ENCODE measurements at places on chromosomes 2 and 18. TPM values are rescaled to one million over a fixed set of nuclear protein-coding genes. Genes with fewer than 3 reads are reported as not detected.

HNMT gene
- total RNA-seq: 2.5 TPM

RSAD2 gene
- total RNA-seq: 1.6 TPM

SLC30A3 gene
- not detected for total RNA-seq

MC2R gene
- not detected for total RNA-seq

SCN7A gene
- total RNA-seq: 0.48 TPM

BUB1 gene
- 15.9 TPM for total RNA-seq

IL18R1 gene
- 1.1 TPM for total RNA-seq

TM4SF20 gene
- total RNA-seq: not detected

IL1B gene
- total RNA-seq: 4.1 TPM

RBM43 gene
- 3.1 TPM for total RNA-seq

OR6B2 gene
- not detected for total RNA-seq

TMEM178A gene
- total RNA-seq: 0.40 TPM

GRCh38 chr2:224576088-224576715 lies 9.0 kb downstream of the CUL3 start:
- ATAC-seq: no peak

DNA sequence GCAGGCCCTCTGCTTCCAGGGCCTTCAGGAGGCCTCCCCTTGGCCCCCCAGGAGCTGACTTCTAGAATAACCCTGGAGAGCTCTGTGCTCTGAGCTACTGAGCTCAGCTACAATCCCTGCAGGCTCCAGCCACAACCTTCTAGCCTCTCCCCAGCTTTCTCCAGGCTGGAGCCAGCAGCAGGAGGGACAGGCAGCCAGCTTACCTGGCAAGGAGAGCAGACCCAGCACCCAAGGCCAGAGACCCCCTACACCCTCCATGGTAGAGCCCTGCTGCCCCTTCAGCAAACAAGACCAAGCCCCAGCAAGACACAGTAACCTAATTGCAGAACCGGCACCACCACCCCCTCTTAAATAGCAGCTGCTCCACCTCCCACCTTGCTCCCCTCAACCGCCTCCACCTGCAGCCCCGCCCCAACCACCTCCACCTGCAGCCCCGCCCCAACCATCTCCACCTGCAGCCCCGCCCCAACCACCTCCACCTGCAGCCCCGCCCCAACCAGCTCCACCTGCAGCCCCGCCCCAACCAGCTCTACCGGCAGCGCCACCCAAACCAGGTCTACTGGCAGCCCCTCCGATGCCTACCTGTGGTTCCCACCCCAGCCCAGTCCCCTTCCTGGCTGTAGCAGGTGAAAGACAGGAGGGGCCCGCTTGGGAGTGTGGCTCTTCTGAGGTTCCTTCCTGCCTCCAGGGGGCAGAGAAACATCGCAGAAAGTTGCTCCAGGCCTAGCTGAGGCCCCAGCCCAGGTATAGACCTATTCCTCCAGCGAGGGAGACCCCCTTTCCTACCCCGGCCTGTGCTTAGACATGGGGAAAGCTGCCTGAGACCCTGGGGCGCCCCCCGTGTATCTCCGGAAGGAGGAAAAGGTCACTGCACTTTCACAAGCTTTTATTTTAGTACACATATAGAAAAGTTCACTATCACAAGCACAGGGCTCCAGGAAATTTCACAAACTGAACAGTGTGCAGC lies at the start of gene ASTL:
TSS of gene ASTL (minus strand) at position 324 of the 967 bp plus-strand sequence. CDS start at position 258, 66 bp downstream.
- peak; percentile 92 for ATAC-seq

- no peak for ATAC-seq
These were observed 10.9 kb downstream of the NBEAL1 start for GRCh38 chr2:203025592-203025991.

GRCh38 chr2:225041851-225042799 lies at the start of gene DOCK10:
Gene DOCK10 (minus strand): TSS chr2:225042468. CDS start chr2:225042374, 94 bp downstream.
- ATAC-seq: peak; percentile 57

DNA sequence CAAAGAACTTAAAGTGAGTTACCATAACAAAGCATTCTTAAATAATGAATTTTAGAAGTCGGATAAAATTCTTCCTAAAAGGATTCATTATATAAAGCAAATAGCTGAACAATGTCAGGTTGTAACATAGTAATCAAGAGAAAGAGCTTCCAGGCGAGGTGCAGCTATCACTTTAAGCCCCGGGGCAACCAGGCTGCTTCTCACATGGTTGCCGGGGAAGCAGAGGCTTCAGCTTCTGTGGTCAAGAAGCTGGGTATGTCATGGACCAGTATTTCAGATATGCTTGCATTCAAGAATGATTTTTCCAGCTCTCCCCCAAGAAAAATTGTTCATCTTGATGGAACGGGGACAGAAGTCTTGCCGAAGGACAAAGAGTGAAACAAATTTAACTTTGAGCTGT lies 23.6 kb upstream of the KYNU start:
- no peak for ATAC-seq

- no peak for ATAC-seq
These were observed 32.0 kb upstream of the LOXHD1 start for GRCh38 chr18:46688853-46689525.

GRCh38 chr2:81266106-81266505 lies 961.6 kb upstream of the LRRTM1 start:
- no peak for ATAC-seq

DNA sequence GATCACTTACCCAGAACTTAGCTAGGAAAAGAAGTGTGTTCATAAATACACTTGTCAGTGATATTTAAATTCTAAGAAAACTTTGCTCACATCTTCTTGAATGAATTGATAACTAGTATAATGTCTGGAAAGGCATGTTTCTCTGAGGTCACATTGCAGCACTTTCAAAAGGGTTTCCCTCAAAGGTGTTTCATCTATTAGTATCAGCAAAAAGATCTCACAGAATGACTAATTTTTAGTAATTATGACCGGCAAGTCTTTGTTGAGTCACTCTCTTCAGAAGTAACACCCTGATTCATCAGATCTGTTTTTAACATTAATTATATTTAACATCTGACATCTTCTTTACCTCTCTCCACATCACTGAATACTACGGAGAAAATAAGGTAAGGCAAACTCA lies 222.3 kb downstream of the IKZF2 start:
- peak; percentile 82 for ATAC-seq

DNA sequence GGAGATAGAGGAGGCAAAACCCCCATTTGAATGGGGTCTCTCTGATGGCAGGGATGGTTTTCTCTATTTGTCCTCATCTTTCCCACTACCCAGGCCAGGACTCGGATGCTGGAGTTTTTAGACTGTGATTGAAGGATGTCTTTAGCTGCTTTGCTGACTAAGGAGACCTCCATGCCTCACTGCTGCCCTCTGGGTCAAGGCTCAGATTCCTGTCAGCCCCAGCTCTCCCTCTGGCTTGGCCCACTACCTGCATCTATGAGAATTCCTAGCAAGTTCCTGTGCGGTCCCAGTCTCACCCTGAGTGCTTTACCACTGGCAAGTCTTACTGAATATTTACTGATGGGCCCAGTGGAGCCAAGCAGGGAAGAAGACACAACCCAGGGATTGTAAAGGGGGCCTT lies 184.0 kb downstream of the CELF4 start:
- ATAC-seq: no peak

GRCh38 chr2:240456447-240457222 lies 21.2 kb downstream of the GPC1 start:
- ATAC-seq: peak; percentile 23

GRCh38 chr2:149741646-149742045 lies 154.1 kb upstream of the MMADHC start:
- ATAC-seq: no peak

DNA sequence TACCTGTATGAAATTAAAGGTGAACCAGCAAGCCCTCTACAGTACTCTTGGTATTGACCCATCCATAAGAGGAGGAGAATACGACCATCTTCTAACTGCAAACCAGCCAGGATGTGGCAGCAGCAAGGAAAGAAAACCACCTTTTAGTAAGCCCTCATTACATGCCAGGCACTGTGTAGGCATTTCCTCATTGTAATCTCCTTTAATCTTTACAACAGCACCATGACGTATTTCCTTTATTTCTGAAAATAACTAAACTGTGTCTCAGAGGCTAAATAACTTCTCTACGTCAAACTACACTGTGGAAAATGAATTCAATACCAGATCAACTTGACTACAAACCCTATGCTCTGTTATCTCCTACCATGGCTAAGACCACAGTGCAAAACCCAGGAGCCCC lies 18.2 kb downstream of the WDR35 start:
- peak; percentile 59 for ATAC-seq
